Endodermal cell (in vitro differentiated cells): ENCODE measurements at places on chromosomes 13 and 19. TPM values are rescaled to one million over a fixed set of nuclear protein-coding genes. Genes with fewer than 3 reads are reported as not detected.

The SBK2 gene
- total RNA-seq, result 3.3 to 7.6 TPM (median 3.7 TPM) in 3 replicates

The IRS2 gene
- 16.9 and 17.8 TPM in 2 replicates for total RNA-seq

The MEDAG gene
- total RNA-seq, result 0.33 and 0.38 TPM in 2 replicates

DNA sequence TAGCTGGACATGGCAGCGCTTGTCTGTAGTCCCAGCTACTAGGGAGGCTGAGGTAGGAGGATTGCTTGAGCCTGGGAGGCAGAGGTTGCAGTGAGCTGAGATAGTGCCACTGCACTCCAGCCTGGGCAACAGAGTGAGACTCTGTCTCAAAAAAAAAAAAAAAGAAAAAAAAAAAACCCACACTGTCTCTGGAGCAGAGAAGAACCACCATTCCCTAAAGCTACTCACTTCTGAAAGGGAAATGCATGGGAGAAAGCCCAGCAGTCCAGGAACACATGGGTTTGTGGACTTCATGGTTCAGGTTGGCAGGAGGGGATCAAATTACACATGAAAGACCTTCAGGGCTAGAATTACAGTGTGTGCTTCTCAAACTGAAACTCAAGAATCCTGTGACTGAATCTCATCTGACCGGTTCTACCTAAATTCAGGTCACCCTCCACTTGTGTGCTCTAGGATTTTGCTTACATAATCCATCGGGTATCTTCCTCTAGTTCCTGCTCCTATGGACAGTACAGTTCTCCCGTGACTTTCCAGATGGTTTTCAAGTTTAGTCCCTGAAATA is 30.2 kb upstream of the CPB2 start:
- no peaks in the 10 kb centered on the region for H3K4me1 ChIP-seq
- no peaks in the 10 kb centered on the region for H3K36me3 ChIP-seq
- H3K27ac ChIP-seq, result no peak overlapping the region
- H3K27me3 ChIP-seq, result no peaks in the 10 kb centered on the region
- DNase-seq, result peak; percentile 54

DNA sequence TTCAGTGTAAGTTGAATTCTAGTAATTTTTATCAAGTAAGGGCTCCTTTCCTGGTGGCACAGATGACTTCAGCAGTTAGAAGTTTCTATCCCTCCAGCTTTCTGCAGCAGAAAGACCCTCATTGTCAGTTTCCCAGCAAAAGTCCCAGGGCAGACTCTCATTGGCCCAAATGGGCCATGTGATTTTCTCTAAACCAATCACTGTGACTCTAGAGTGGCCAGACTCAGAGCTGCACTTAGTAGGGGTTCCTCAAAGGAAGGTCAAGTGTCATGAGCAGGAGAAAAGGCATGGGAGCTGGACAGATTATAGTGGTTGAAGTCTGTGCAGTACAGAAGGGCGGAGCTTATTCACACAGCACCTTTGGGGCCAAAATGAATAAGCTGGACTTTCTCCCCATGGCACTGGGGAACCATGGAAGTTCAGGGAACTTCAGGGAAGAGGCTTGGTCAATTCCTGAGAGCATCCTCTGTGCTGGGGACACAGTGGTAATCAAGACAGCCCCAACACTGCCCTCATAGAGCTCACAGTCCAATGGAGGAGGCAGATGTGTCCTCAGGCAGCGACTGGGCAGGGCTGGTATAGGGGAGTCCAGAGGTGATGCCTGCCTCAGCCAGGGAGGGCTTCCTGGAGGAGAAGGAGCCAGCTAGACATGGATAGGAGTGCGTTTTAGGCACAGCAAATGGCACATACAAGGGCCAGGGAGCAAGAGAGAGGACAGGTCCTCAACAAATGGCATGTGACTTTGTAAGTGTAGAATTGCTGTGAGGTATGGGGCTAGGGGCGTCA is 18.3 kb downstream of the CKM start:
- no peaks in the 10 kb centered on the region for H3K27me3 ChIP-seq
- H3K36me3 ChIP-seq, result peaks cover 8% of the 10 kb centered on the region
- no peaks in the 10 kb centered on the region for H3K4me1 ChIP-seq
- DNase-seq, result no peak
- no peak overlapping the region for H3K4me3 ChIP-seq
- no peak overlapping the region for H3K27ac ChIP-seq
